ENCODE measurements at places on chromosomes 6 and 20. TPM values are rescaled to one million over a fixed set of nuclear protein-coding genes. Genes with fewer than 3 reads are reported as not detected.

The TTBK1 gene
- 0.09 TPM for total RNA-seq

GRCh38 chr20:61879303-61879620 is 186.4 kb downstream of the TAF4 start:
- no peak for DNase-seq

GRCh38 chr6:63410435-63411426 is 90.9 kb upstream of the LGSN start:
- no peak for DNase-seq

DNA sequence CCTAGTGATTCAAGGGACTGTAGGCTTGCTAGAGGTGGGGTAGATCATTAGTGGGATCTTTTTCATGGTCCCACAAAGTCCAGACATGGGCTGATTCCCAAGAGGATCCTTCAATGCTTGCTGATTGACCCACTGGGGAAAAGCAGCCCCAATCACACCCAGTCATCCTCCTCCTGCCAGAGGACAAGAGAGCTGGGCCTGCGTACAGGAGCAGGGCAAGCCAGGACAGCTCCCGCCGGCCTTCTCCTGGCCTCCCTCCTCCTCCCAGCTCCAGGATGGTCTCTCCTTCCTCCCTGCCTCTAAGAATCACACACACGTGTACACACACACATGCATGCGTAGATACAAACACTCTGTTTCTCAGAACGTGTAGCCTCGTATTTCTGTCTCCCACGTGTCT is 27.0 kb downstream of the KCNK15 start:
- no peak for DNase-seq

The SMOC2 gene
- not detected for total RNA-seq

The LPIN3 gene
- total RNA-seq: 5.1 TPM

The BPIFA1 gene
- not detected for total RNA-seq

DNA sequence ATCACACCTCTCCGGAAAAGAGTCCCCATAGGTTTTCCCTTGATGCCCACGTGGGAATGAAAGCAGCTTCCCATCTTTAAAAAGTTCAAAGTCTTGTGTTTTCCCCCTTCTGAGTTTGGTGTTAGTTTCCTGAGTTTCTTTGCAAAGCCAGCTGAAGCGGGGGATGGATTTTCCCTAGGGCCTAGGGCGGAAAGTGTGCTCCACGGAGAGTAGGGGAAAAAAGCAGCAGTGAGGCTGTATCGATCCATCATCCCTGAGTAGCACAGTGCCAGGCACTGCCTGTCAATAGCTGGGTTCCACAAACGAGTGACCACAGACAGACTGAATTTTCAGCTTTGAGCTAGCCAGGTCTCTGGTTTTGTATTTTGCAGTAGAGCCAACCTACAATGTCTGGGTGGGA is 1.3 kb downstream of the DAAM2 start:
- DNase-seq: no peak

Data from activated naive CD4-positive, alpha-beta T cell treated with anti-CD3 and anti-CD28 coated beads, Interleukin-2, amount 50 U/mL, for 72 hours (primary cell).